ENCODE measurements at places on chromosomes 1 and 21.

DNA sequence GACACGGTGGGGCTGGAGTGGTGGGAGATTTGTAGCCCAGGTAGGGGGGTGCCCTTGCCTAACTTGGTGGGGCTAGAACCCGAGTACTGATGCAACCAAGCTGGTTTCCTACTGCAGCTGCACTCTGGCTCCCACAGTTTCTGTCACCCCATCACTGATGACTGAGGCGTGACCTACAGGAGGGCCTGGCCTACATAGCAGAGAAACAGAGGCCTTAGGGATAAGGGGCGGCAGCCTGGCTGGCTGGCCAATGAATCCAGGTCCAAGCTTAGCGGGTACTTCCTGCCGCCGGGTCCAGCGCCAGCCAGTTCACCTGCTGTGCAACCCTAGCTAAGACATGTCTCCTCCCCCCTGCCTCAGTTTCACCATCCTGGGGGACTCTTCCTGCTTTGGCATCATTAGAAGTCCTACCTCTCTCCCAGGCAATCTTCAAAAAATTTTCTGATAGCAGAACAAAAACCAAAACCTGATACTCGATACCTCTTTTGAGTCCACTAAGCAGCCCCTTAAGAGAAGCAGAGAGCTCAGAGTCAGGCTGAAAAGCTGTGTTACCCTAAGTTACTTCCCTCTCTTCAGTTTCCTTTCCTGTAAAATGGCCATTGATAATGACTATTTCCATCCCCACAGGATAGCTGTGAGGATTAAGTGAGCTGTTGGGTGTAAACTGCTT lies 27.3 kb upstream of the RNF19B start:
- no peak for DNase-seq

- no peak for DNase-seq
Observed at GRCh38 chr21:27802816-27803475, 836.1 kb upstream of the ADAMTS5 start.

DNA sequence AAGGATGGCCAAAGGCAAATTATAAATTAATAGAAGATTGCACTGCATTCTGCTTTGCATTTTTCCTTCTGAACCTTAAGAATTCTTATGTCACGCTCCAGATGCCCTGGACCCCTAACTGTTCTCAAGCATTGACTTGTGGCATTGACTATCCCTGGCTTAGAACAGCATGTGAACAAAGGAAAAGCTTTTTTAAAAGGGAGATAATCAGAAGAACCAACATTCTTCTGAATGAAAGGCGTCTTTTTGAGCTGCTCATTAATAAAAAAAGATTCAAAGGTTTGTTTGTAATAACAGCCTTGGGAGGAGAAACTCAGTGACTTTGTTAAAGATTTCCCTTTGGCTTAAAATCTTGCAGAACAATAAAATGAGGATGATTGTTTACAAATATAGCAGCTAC lies 105.5 kb downstream of the TNNI3K start:
- DNase-seq, result no peak

DNA sequence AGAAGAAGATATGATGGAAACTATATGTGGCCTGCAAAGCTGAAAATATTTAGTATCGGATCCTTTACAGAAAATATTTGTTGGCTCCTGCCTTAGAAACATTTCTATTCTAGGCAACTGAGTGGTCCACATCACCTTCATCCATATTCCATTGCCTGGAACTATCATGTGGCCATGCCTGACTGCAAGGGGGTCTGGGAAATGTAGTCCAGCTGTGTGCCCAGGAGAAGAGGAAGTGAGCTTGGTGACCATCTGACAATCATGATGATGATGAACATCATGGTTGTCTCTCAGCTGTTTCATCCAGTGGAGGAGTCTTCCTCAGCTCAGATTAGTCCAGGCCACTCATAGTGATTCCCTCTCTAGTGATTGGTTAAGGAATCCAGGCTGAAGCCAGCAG lies 61.8 kb upstream of the IFNLR1 start:
- no peak for DNase-seq

GRCh38 chr1:117577191-117577885 lies 28.5 kb upstream of the TENT5C start:
- DNase-seq, result no peak

DNA sequence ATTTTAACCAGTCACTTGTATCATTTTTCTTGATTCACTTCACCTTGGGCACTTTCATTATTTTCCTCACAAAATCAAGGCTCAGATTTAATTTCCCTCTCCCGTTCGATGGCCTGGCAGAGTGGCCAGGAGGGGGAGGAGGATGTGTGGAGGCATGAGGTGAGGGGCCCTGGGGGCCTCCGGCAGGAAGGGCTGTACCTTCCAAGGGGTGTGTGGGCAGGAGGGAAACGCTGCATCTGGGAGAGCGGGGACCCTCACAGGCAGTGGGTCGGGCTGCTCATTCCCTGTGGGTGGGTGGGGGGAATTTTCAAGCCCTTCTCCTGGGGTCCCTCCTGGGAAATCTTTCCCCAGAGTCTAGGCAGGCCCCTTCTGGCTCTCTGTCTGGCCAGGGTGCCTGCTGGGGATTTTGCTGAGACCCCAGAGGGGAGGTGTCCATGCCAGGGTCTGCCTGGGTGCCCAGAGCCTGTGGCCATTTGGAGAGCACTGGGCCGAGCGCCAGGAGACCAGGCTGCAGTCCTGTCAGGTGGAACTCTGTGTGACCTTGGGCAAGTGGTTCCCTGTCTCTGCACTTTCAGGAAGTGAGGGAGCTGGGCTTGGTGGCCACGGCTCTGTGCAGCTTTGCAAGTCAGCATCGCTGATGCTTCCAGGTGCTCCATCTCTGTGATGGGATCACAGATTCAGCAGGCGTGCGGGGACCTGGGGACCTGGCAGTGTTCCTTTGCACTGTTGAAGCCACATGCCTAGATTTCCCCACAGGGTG lies 81.9 kb upstream of the C1orf174 start:
- no peak for DNase-seq

DNA sequence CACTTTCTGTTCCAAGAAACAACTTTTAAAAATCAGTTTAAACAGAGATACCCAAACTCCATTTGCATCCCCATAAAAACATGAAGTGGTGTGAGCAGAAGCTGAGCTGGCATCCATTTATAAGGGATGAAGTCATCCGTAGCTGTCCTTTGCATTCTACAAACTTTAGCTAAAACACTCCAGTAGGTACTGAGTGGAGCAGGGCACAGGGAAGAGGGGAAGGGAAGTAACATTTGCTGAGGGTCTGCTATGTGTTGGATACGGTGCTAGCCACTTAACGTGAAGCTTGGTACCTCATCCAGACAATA lies 32.9 kb downstream of the VWA5B1 start:
- DNase-seq, result no peak

Measured in fibroblast of skin of left biceps (primary cell).